Activated naive CD8-positive, alpha-beta T cell treated with anti-CD3 and anti-CD28 coated beads for 36 hours (primary cell): ENCODE measurements at places on chromosomes 12 and 14.

- DNase-seq: no peak
Measured at GRCh38 chr12:2984698-2985097, 25.5 kb downstream of the TEAD4 start.

- peak; percentile 65 for DNase-seq
Measured at GRCh38 chr12:53221203-53222080, 10.6 kb downstream of the RARG start.

- DNase-seq: no peak
Measured at GRCh38 chr12:118271770-118272417, 100.8 kb downstream of the TAOK3 start.

DNA sequence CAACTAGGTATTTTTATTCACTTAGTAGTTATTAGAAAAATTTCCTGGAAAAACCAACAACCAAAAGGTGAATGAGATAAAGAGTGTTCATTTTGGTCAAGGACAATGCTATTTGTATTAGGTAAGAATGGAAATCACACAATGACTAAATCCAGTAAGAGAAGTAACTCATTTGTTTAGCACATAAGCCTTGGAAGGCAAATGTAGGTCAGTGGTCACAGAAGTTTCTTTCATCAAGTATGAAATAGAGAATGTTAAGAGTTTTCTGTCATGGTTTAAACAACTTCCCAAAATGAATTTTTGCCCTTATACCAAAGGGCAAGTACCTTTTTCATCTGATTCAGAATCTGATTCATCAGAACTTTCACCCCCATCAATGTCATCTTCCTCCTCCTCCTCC lies 101.7 kb downstream of the KIF21A start:
- no peak for DNase-seq

- DNase-seq: no peak
Measured at GRCh38 chr12:5177096-5177495, 133.4 kb downstream of the KCNA5 start.

DNA sequence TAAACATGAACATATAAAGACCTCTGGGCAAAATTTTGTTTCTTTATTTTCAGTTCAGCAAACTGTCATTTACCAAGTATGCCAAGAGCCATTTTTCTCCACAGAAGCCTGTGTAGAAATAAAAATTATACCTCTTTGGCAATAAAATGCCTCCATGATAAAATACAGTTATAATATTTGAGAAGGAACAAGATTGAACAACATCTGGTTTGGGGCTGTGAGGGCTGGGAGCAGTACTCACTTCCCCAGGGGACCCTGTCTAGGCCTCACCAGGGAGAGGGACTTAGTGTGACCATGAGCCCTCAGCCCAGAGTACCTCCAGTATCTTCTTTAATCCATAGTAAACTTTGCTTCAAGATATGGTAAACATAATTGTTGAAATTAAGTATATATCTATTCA lies 65.1 kb downstream of the DAAM1 start:
- no peak for DNase-seq

DNA sequence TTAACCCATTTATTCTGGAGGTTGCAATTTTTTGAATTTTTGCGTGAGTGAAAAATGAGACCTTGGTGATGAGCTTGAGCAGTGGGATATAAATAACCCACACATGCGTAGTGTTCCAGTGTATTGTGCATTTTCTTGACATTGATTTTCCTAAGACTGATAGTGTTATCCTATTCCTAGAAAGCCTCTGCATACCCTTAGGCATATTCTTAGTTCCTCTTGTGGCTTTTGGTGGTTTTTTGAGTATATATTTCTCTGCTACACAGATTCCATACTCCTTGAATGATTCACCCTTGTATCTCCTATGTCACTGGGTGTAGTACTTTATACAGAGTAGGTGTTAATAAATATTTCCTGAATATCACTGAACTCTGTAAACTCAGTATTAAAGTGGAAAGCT lies 363.4 kb upstream of the PDE3A start:
- DNase-seq: no peak

DNA sequence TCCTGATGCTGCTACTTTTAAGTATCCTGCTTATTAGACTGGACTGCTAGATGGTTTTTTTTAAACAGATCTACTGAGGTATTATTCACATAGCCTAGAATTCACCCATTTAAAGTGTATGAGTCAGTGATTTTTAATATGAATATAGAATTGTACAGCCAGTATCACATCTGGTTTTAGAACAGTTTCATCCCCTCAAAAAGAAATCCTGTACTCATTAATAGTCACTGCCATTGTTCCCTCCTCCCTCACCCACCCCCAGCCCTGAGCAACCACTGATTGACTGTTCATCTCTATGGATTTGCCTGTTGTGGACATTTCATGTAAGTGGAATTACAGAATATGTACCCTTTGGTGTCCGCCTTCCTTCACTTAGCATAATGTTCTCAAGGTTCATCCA lies 98.4 kb downstream of the PPP2R5C start:
- no peak for DNase-seq

- DNase-seq: no peak
Measured at GRCh38 chr12:5328669-5329517, 103.0 kb upstream of the NTF3 start.

GRCh38 chr14:21768116-21768874 lies 94.7 kb upstream of the OR4E1 start:
- peak; percentile 13 for DNase-seq

GRCh38 chr12:49702676-49703215 lies 4.5 kb downstream of the FMNL3 start:
- DNase-seq: no peak

DNA sequence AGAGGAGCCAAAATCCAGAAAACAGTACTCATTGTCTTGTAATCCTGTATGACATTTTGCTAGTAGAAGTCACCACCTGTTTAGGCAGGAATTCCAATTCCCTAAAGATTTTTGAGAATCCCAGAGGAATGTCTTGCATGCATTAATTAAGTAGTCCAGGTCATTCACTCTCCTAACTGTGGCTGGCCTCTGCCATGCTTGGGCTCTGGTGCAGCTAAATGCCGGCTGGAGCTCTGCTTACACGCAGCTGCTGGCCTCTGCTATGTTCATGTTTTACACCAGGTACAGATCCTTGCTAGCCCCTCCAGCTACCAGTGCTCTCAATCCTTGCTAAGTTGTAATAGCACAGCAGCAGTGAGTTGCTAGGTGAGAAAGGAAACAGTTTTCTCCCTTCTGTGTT lies 16.3 kb upstream of the HIF1A start:
- DNase-seq: no peak

GRCh38 chr12:45909041-45909713 lies 81.2 kb downstream of the SCAF11 start:
- no peak for DNase-seq

DNA sequence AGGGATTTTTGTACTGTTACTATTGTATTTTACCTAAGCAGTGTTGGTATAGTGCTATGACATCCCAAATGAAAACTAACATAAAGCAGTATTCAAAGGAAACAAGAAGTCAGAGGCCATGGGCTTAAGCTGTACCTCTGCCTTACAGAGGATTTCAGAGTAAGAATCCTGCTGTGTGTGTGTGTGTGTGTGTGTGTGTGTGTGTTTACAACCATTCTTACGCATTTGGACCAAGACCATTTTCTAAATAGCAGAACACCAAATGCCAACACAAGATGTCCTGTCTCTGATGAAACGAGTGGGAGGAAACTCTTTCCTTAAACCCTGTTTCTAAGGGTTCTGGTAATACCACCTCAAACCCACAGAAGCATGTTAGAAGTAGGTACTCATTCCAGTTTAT lies 64.4 kb downstream of the PPP1R36 start:
- no peak for DNase-seq

- no peak for DNase-seq
Measured at GRCh38 chr12:64478661-64479060, 26.7 kb downstream of the TBK1 start.

DNA sequence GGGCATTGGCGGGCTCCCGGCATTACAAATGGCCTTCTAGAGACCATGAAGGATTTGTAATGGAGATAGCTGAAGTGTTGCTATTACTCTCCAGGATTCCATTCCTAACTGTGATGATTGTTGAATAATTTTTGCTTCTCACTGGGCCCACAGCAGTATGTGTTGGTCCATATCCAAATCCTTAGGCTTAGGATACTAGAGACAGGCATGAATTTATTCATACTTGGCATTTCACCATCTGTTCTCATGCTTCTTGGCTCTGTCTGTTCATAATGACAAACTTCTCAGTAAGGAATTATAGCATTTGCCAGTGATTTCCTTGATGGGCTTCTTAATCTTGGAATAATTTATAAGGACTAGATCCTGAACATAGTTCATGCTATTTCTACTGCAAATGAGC lies 832.9 kb downstream of the C12orf50 start:
- no peak for DNase-seq

DNA sequence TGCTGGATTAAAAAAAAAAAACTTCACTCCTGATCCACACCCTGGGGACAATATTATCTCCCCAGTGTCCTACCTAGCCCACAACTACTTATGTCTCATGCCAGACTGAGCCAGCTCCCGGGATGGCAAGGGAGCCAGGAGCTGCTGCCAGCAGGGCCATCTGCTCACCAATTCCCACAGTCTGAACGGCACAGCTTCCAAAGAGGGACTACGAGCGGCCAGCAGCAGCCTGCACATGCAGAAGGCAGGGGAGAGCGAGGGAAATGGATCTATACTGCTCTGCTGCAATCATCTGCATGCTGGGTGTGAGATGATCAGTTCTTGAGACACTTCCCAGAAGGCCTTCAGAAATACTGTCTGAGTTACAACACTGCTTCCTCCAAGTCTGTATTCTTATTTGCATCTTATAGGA lies 11.1 kb downstream of the SSH1 start:
- DNase-seq: no peak

DNA sequence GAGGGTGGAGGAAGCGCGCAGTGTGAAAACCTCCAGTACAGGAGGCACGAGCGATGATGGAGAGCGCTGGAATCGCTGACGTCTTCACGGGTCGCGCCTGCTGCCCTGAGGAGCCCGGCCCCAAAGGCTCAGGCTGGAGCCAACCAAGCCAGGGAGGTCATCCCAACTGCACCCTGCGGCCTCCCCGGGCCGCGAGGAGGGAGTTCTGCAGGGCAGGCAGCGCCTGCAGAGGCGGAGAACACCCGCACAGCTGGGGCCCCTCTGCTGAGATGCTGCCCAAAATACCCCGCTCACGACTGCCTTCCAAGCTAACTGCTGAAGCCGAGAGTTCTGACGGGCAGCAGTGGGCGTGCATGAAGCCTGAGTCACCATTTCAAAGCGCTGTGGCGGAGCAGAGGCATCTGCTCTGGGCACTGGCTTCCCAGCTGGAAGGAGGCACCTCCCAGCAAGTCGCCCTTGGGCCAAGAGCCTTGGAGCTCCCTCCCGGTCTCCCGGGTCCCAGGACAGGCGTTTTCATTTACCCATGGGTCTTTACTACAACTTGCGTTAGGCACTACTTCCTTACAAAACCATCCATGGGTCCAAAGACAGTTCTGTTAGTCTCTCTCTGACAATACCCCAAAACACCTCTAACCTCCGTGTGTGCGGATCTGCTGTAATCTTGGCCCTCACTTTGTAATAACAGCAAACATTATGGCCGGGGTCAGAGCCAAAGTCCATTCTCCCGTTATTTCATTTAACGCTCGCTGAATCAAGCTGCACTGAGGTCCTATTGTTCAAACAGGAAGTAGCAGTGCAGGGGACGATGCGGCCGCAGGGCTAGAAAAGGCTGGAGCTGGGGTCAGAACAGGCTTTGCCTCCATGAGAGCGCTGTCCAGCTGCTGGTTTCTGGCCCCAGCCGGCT lies 60.1 kb upstream of the RIMBP2 start:
- peak; percentile 75 for DNase-seq

GRCh38 chr14:95065411-95065810 lies 91.9 kb downstream of the DICER1 start:
- DNase-seq: no peak

GRCh38 chr14:95711476-95712176 lies 2.3 kb downstream of the TCL1A start:
- DNase-seq: no peak

DNA sequence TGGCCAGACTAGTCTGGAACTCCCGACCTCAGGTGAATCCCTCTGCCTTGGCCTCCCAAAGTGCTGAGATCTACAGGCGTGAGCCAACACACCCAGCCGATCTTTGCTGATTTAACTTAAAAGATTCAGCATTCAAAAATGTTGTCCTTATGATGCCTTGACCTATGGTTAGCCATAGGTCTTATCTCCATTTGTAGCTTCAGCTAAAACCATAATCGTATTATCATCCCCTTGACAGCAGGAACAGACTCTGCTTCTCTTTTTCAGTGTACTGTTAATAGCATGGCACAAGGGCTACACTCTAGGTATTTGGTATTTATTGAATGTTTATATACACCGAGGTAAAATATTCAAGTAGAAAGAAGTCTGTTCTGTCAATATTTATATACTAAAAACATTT lies 15.3 kb downstream of the CCDC62 start:
- DNase-seq: no peak

GRCh38 chr14:34038358-34039057 lies 87.6 kb upstream of the EGLN3 start:
- no peak for DNase-seq

GRCh38 chr12:97753332-97753731 lies 290.7 kb downstream of the RMST start:
- no peak for DNase-seq

- no peak for DNase-seq
Measured at GRCh38 chr12:27336282-27336653, 3.6 kb downstream of the BMAL2 start.

GRCh38 chr14:94165744-94166143 lies 8.4 kb upstream of the PPP4R4 start:
- no peak for DNase-seq

GRCh38 chr14:42665083-42665482 lies 1058.4 kb downstream of the LRFN5 start:
- no peak for DNase-seq

GRCh38 chr14:105147671-105148603 lies 20.6 kb downstream of the JAG2 start:
- no peak for DNase-seq

GRCh38 chr12:71551529-71551928 lies 111.9 kb downstream of the LGR5 start:
- DNase-seq: no peak

- DNase-seq: no peak
Measured at GRCh38 chr14:47261350-47261749, 414.1 kb downstream of the MDGA2 start.

DNA sequence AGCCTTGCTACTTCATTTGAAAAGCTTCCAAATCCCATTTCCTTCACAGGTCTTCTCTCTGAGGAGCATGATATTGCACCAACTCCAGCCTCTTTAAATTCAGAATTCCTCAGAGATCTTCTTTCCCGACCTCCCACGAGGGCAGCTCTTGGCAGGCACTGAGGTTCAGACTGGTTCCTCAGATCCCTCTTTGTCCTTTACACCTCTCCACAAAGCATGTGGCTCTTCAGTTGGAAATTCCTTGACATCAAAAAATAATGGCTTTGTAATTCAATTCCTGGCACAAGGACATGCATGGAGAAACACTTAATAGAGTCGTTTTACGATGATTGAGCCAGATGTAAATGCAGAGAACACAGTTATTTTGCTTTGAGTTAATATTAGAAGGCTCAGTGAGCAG lies 63.2 kb upstream of the TMX1 start:
- no peak for DNase-seq

- no peak for DNase-seq
Measured at GRCh38 chr14:100826391-100827100, 628 bp downstream of the MEG3 start.
